IPS DF 19.7 (cell line): ENCODE measurements at places on chromosomes 1 and 21.

DNA sequence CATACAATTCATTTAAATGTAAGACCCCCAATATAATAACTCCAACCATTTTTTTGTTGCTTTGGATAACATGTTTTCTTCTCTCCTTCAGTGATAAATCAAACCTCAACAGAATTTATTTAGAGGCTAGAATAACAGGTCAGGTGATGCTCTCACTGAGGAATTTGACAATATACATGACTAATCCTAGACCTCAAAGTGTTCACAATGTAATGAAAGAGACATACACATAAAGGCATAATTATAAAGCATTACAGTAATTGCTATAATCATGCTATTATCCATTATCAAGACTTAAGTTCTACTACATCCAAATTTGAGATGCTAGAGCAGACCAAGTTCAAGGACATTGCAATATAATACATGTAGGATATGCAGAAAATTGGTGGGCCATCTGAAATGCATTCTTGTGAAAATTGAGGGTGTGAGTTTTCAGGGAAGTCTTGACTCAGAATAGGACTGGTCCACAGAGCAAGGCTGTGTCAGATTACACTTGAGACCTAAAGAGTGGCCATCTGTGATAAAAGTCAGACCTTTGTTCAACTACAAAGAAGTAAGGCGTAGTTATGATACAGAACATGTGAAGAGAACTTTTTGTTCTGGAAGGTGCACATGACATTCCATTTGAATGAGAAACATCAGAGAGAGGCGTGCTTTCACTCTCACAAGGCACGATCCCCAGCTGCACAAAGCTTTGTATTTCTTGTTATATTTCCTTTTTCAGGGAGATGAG, 45.5 kb downstream of the UTP25 start:
- no peak for DNase-seq

- DNase-seq, result no peak
These were observed 58.0 kb downstream of the ADSS2 start for GRCh38 chr1:244393604-244394176.

- DNase-seq, result no peak
These were observed 55.0 kb upstream of the GCLM start for GRCh38 chr1:93964096-93964776.

GRCh38 chr1:113770031-113770430, 10.7 kb upstream of the PHTF1 start:
- DNase-seq, result no peak

- no peak for DNase-seq
These were observed 35.8 kb downstream of the ACOT11 start for GRCh38 chr1:54583871-54584270.

DNA sequence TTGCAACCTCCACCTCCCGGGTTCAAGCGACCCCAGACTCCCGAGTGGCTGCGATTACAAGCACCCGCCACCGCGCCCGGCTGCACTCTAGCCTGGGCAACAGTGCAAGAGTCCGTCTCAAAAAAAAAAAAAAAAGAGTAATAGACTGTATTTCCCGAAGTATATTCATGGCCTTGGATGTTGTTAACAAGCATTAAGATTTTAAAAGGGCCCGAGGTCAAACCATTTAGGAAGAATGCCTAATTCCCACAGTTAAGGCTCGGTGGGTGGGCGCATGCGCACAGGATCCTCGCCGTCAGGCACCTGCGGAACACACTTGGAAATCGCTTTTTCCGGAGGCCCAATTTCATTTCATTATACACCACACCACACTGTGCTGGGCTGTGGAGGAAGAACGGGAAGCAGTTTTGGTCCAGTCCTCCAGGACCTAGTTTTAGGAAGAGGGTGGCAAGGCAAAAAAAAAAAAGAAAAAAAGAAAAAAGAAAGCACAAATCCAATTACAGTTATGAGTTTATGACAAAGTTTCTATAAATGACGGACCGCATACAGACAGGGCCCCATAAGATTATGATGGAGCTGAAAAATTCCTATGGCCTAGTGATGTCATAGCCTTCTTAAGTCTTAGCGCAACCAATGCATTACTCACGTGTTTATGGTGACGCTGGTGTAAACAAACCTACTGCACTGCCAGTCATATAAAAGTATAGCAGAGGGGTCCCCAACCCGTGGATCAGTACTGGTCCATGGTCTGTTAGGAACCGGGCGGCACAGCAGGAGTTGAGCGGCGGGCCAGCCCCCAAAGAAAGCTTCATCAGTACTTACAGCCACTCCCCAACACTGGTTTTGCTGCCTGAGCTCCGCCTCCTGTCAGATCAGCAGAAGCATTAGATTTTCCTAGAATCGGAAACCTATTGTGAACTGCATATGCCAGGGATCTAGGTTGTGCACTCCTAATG, 38.2 kb downstream of the H3-3A start:
- DNase-seq, result no peak

DNA sequence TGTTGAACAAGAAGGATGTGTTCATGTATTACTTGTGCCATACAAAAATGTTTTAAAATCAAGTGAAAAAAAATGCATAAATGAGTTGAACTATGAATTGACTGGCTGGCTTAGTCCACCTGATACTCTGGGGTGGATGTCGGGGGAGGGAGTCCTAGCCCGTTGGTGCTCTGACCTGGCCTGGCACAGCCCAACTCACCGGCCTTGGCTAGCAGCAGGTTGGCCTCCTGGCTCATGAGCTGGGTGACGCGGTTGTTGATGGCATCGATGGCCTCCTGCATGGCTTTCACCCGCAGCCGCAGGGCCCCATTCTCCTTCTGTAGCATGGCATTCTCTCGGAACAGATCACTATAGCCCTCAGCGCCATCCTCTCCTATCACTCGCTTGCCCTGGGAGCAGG, 21.6 kb downstream of the KIF21B start:
- no peak for DNase-seq

DNA sequence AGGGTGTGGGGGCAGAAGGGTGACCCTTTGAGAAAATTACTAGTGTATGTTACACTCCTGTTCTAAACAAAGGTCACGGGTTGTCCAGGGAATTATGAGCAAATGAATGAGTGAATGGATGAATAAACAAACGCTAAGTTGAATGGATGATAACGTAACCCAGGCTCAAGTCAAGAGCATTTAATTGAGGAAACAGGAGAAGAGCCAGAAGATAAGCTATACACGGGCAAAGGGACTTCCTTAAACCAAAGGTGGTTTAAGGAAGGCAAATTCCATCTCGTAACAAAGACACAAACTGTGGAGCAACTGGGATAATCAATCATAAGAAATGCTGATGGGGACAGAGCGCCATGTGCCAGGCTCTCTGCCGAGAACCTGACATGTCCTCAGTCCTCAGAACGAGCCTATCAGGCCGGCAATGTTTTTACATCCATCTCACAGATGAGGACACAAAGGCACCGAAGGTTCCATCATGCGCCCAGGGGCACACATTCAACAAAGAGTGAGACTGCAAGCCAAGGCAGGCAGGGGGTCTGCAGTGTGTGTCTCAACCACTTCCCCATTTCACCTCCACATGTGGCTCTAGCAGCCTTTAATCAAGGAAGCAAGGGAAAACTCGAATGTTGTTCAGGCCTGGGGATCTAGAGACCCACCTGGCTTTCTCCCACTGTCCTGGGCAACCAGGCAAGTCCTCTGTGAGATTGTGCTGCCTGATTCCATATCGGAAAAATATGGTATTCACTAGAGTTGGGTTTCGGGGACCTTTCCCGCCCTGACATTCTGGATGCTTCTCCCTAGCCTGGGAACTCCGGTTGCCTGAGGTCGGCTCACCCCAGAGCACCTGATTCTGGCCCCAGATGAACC, 126.8 kb upstream of the EDN2 start:
- no peak for DNase-seq

DNA sequence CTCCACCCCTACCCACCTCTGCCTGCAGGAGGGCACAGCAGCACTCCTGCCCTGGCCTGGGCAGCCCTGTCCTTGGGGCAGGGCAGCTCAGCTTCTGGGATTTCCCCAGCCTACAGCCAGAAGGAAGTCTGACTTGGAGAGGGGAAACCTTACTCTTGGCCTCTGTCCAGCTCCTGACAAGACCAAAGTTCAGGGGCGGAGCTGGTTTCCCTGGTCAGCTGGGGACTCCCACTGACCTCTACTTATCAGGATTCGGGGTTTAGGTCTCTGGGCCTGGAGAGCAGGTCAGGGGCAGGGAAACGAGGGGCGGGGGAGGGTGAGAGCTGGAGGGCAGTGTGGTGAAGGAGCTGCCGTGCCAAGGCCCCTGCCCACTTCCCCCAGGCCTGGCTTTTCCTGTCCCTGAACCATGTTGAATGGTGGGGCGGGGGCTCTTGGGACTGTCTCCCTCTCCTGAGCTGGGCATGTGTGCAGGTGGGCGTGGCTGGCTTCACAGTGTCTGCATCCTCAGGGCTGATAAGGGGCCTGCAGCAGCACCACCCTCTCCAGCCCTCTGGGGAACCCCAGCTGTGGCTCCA, 16.8 kb upstream of the ETV3 start:
- DNase-seq, result no peak

- no peak for DNase-seq
These were observed 406 bp downstream of the KIAA0040 start for GRCh38 chr1:175192111-175192629.

DNA sequence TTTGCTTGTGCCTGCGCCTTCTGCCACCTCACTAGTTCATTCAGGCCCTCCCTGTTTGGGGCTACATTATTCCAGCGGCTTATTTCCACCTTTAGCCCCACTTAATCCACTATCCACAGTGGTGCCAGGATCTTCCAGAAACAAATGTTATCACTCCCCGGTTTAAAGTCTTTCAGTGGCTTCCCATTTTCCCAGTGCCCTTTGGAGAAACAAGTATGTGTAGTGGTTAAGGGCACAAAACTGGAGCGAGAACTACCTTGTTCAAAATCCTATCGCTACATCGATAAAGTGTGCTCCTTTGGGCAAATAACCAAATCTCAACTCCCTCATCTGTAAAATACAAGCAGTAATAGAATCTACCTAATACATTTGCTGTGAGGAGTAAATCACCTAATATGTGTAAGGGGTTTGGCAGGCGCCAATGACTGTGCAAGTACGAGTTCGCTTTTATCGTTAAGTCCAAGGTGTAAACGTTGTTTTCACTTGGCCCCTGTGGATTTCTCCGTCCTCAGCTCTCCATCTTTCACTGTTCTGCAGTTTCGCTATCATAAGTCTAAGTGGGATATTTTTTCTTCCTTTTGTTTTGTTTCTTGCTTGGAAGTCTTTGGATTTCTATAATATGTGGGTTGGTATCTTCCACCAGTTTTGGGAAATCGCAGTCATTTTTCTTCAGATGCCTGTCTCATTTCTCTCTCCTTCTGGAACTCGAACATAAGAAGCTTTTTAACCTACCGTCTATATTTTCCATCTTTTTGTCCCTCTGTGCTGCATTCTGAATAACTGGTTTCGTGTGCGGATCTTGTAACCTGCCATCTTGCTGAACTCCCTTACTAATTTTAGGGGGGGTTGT, 844 bp upstream of the MEAF6 start:
- DNase-seq, result no peak

- no peak for DNase-seq
These were observed 38.8 kb upstream of the SUCO start for GRCh38 chr1:172494166-172494565.

- DNase-seq, result no peak
These were observed 1.5 kb downstream of the TTC3 start for GRCh38 chr21:37074546-37074945.

DNA sequence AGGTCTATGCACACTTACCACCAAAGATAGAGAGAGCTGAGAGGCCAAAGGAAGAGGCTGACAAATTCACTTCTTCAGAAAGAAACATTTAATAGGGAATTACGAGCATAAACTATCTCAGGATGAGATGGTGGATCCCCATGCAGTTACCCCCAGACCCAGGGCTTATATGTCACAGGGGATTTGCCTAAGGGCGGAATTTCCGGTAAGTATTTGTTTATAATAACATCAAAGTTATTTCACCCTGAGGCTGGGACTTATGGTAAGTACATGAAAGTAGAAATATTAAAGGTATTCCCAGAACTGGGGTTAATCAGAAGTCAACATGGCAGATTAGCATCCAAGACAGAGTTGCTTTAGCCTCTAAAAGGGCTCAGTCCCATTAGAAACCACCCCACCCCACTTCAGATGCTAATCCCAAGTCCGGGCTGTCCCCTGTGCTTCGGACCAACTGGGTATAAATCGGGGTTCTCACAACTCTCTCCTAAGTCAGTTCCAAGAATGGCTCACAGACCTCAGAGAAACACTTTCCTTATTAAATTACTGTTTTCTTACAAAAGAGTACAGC, 247.4 kb upstream of the ZP4 start:
- no peak for DNase-seq

- no peak for DNase-seq
These were observed 5.1 kb upstream of the GJA4 start for GRCh38 chr1:34787461-34788420.

DNA sequence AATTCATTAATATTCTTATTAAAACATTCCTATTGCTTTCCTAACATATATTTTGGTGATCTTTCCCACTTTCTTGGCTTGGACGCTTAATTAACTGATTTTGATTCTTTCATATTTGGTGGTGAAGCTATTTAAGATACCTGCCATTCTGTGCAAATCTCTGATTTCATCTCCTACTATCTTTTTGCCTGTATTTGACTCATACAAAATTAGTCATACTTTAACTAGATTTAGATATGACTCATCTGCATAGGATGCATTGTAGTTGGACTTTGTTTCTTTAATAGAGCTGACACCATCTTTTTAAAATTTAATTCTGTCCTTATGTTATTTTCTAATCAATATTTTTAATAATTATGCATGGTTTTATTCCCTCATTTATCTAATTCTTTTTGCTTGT, 93.8 kb upstream of the PLPPR4 start:
- DNase-seq, result no peak

- DNase-seq, result no peak
These were observed 43.2 kb downstream of the PRRX1 start for GRCh38 chr1:170707117-170707516.

GRCh38 chr1:165592945-165593823, 37.9 kb upstream of the MGST3 start:
- DNase-seq, result no peak

DNA sequence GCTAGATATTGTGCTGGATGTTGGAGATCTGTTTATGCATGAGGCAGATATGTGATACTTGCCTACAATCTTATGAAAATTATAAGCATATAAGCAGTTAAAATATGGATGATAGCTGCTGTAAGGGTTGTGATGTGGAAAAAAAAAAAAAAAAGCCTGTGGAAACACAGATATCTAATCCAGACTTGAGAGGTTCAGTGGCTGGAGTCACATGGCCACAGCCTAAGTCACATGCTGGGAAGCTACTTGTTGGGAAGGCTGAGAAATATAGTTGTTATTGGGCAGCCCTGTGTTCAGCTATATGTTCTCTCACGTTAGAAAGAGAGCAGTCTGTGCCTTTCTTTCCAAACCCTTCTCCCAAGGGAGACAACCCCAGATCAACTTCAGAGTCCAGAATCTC, 15.1 kb downstream of the RAVER2 start:
- no peak for DNase-seq
